Stimulated activated CD8-positive, alpha-beta memory T cell treated with anti-CD3 and anti-CD28 coated beads, Interleukin-2, amount 100 ng/mL, for 48 hours (primary cell): ENCODE measurements at places on chromosomes 7 and 10.

- no peak for DNase-seq
These were observed 9.7 kb downstream of the ABLIM1 start for GRCh38 chr10:114648368-114648767.

DNA sequence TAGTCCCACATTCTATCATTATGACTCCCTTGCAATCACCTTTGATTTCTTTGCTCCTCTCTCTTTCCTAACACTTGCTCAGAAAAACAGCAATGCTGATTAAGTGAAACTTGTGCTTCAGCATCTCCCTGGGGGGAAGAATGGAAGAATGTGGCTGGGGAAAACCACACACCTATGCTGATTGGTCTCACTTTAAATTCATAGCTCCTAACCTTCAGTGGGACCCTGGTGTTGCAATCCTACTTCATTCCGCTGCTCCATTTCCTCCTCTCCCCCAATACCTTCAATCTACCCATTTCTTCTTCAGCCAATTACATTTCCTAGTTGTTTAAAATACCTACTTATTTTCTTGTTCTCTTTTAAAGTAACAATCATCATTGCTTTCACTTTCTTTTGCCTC, 1166.7 kb upstream of the C7orf33 start:
- no peak for DNase-seq

- no peak for DNase-seq
These were observed 338 bp downstream of the SDK1 start for GRCh38 chr7:3301449-3301731.

- DNase-seq, result no peak
These were observed 87.4 kb downstream of the COL26A1 start for GRCh38 chr7:101450064-101450463.

DNA sequence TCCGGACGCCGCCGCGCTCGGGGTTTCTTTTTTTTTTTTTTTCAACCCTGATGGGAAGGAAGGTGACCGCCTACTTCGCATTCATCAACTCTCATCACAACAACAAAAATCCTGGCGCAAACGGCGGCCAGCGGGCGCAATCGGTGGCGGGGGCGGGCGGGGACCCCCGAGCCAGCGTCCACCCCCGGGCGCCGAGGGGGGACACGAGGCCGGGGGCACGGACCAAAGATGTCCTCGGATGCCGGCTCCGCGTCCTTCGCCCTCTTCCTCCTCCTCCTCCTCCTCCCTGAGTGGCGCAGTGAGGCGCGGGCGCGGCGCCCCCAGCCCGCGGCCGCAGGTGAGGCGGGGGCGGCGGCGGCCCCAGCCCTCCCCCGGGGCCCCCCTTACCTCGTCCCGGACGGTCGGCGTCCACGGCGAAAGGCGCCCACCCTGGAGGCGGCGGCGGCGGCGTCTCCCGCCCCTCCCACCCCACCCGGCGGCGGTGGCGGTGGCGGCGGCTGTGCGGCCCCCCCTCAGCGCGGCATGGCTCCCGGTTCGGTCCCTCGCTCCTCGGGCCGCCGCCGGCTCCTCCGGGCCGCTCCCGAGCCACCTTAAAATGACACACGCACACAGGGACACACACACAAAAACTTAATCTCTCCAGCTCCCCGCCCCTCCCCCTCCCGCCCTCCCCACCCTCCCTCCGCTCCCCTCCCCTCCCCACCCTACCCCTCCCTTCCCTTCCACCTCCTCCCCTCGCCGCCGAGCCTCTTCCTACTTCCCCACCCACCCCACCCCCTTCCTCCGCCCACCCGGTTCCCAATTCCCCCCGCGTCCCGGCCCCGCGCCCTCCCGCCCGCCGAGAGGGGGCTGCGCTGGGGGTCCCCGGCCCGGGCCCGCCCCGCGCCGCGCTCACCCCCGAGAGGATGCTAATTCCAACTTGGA, at the start of gene CTBP2:
CTBP2 (minus strand) TSS at position 632 of the 924 bp plus-strand sequence.
- DNase-seq, result no peak

DNA sequence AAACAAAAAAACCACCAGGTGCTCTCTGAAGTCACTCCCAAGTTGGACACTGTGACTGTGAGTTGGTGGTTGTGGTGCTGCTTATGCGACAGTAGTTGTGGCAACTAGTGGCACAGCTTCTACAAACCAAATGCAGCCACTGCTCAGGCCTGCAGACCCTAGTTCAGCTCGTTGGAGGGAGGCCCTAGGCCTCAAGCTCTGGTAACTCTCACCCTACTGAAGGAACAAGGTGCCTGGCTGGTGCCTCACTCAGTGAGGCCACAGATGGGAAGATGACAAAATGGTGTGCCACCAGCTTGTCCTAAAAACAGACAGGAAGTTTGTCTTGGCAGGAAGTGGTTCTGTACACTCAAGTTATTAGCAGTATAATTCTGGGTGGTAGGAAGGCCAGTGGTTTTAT, 45.3 kb upstream of the RAPGEF5 start:
- DNase-seq, result no peak

- DNase-seq, result no peak
These were observed 185.8 kb downstream of the HGF start for GRCh38 chr7:81583882-81584533.

DNA sequence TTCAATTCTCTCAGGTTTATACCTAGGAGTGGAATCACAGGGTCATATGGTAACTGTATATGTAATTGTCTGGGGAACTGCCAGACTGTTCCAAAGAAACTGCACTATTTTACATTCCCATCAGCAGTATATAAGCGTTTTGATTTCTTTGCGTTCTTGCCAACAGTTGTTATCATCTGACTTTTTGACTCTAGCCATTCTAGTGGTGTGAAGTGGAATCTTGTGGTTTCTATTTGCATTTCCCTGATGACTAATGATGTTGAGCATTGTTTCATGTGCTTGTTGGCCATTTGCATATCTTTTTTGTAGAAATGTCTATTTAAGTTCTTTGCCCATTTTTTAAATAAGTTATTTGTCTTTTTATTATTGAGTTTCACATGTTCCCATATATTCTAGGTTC, 44.3 kb upstream of the ZC3HAV1 start:
- DNase-seq, result no peak

GRCh38 chr10:99435986-99436638, 5.7 kb upstream of the GOT1 start:
- no peak for DNase-seq

DNA sequence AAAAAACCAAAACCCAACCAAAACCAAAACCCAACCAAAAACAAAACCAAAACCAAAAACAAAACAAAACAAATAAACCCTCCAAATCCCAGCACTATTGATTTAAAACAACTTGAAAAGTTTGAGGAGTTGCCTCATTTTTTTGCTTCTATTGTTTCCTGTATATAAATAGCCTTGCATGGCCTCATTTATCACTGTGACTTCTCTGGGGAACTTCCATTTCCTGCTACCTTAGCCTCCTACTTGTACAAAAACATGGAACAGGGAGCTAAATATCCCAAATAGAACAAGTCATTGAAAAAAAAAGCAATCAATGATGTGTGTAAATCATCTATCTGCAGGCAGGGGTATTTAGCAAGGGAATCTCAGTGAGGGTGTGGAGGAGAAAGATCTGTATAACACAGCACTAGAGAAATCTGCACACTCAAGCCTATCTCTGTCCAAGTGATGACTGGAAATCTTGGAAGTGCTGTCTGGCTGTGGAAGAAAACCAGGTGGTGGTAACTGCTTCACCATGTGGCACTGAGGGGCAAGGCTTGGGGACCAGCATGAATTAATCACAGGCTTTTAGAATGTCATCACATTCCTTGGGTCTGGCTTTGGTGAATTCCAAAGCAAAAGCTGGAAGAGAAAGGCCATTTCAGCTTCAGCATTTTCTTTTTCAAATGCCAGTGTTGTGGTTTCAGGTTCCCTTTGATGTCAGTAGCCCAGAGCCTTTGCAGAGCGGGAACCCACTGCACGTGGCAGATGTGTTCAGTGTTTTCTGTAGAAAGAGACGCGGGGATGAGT, 349.5 kb upstream of the ZNF32 start:
- no peak for DNase-seq

GRCh38 chr10:58818900-58819299, 306.2 kb downstream of the BICC1 start:
- DNase-seq, result no peak

DNA sequence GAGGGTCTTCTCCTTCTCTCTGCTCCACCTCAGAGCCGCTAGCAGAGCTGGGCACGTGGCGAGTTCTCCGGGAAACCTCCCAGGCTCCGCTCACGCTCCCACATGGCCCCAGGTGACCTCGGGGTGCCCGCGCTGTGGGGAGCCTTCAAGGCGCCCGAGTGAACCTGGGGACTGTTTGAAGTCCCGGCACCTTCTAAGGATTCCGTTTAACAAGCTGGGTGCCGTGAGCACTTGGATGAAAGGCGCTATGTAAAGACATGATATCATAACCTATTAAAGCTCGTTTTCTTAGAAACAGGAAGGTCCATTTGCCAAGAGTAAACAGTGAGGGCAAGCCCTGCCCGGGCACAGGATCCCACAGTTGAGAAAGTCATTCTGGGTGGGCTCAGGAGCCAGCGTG, 15.8 kb upstream of the MYL10 start:
- DNase-seq, result no peak
